ENCODE measurements at places on chromosomes 5 and 9.

DNA sequence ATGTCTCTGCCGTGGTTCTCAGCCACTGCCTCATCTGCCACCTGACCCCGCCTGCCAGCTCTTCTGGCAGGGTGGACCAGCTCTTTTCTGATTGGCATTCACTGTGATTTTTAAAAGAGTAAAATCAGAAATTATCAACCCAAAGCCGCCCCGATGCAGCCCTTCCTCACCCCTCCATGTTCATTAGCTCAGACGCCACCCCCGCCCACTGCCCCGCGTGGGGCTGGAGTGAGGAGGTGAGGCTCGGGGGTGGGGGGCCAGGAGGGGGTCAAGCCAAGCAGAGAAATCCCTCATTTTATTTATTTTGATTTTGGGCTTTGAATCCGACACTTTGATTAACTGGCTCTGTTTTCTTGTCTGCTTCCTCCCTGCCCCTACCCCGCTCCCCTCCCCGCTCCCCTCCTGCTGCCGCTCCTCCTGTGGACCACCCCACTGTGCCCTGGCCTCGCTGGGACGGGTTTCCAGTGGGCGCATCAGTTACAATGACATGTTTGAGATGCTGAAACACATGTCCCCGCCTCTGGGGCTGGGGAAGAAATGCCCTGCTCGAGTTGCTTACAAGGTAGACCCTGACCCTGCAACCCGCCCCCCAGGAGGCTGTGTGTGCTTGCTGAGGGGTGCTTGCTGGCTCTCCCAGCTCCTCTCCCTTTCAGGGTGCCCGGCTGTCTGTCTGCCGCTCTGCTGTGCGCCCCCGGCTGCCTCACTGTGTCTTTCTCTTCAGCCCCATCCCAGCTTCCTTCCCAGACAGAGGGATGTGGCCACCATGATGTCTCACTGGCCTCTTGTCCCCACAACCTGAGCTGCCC lies 224.9 kb downstream of the CACNA1B start:
- no peak for DNase-seq

DNA sequence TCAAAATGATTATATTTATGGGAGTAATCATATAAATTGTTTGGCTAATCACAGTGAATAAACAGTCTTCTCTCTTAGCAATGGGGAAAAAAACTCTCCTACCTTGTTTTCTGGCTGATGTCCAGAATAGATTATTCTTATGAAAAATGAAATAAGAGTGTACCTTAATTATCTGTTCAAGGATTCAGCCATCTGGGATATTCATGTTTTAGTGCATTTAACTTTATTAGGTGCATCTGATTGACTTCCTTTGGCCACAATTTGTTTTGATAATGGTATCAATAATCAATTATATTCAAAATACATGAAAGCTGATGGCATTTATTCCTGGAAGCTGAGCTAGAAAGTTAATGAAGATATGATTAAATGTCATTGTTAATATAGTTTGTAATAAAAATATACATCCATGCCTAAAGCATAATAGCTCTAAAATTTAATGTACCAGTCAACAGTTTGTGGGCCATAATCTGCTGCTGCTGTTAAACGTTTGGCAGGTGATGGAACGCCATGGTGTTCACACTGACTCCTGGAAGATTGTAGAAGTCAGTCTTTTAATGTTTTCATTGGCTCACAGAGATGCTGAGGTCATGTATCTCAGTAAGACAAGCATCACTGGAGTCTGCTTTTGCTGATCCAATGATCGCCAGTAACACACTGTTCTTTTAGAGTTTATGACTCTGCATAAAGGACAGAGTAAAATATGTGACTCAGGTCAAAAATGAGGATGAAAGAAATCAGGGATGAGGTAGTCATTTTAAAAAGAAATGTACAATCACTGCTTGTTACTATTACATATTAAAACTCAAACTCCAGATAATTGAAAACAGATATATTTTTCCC lies 105.8 kb downstream of the ISL1 start:
- DNase-seq = no peak

- no peak for DNase-seq
Observed at GRCh38 chr5:76422227-76422626, 19.1 kb downstream of the IQGAP2 start.

GRCh38 chr9:104142799-104143549 lies 48.9 kb downstream of the SMC2 start:
- DNase-seq = no peak

Measured in occipital lobe (tissue), 3 donors.